ENCODE measurements at places on chromosomes 3 and 15.

GRCh38 chr3:59981377-59981776 is 931.6 kb upstream of the CFAP20DC start:
- DNase-seq, result no peak

DNA sequence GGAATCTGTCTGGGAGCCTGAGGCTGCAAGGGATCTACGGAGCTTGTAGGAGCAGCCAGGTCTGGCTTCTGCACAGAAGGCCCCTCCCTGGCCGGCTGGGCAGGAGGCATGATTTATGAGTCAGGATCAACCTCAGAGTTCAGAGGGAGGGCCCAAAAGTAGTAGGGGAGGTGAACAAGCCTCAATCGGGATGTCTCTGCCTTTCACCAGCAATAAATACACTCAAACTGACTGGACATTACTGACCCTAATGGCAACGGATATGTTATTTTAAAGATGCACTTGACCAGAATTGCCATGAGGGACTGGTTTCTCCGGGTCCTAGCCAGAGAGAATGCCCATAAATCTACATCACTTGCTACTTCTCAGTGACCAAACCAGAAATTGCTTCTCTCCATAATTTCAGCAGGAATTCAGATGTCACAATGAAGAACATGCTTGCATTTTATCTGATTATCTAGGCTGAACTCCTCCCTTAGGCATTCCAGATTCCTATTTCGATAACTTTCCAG is 109.6 kb upstream of the LMOD3 start:
- no peak for DNase-seq

DNA sequence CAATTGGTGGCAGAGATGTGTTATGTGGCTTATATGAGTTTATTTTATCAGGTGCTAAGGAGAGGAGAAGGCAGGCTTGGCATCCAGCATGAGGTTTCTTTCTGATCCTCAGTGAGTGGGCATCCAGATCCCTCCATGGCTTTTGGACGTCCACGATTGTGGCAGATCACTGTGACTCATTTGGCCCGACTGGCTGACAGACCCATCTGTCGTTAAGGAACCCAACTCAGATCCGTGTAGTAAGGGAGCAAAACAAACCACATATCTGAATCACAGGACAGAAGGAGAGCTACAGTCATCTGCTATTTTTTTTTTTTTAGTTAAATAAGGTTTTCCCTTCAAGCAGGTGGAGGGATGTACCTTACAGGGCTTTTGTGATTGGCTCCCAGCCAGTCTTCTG is 197.0 kb upstream of the KCNH8 start:
- DNase-seq, result no peak

DNA sequence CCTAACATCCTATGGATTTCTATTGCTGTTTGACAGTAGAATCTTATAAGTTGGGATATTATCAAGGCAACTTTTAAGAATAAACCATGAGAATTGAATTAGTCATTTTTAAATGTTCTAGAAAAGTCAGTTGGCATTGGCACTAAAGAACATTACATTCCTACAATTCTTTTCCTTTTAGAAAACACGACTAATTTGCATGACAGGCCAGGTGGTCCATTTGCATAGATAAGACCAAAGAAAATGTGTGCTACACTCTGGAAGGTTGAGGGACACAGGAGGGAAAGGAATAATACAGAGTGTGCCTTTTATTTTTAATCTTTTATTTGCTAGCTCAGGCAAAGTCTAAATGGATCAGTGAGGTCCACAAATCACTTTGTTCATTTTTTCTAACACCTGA is 962.3 kb downstream of the EPHA3 start:
- no peak for DNase-seq

DNA sequence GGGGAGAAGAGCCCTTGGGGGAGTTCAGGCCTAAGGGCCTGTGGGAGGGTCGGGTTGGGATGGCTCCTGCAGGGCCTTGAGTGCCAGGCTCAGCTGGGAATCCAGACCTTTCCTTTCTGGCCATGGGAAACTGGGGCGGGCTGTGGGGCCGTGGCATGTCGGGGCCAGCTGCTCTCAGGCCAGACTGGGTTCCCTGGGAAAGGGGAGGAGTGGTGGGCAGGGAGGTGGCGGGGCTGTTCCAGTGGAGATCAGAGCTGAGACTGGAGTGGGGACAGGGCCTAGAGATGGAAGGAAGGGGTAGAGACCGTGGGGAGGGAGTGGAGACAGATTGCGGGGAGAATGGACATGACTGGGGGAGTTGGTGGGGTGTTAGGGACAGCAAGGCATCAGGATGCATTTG is 20.3 kb downstream of the FBLN2 start:
- no peak for DNase-seq

DNA sequence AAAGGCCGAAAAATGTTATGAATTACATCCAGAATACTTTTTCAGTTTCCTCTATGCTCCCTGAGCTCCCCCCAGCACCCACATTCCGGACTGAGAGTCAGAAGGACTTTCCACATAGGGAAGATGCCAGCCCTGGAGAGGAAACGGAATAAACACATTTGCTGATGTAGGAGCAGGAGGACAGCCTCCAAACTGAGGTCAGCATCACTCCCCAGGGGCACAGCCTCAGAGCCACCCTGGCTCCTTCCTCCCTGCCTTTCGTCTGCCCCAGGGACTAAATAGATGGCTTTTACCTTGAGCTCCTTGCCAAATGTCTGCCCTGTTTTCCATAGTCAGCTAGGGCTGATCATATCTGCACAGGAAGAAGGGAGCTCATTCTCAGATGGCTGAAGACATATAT is 22.6 kb upstream of the SLCO2A1 start:
- no peak for DNase-seq

DNA sequence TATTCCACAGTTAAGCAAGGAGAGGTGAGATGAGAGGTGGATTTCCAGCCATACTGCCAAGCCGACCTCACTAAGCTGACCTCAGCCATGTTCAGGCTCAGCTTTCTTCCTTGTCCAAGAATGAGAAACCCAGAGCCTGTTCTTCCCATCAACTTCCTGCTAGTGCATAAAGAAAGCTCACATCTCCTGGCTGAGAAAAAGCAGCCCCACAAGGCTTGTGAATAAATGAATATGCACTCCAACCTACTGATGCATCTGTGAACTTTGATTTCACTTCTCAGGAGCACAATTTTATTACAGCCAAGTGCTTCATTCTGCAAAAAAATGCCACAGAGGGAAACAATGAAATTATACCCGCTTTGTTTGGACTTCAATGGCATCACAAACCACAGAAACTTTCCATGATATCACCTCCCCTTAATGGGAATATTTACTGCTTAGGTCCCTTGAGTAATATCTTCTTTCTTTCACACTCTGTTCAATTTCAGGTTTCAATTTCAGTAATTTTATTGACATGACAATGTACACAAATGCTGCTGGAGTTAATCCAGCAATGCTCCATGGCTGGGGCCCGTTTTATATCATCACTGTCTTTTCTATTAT is 437.0 kb upstream of the PPP2R3A start:
- no peak for DNase-seq

GRCh38 chr3:172634948-172635347 is 75.9 kb downstream of the NCEH1 start:
- no peak for DNase-seq

- no peak for DNase-seq
These were observed 40.9 kb upstream of the LDHAL6B start for GRCh38 chr15:59165726-59166125.

- DNase-seq, result no peak
These were observed 48.6 kb downstream of the IMPG2 start for GRCh38 chr3:101271728-101272127.

DNA sequence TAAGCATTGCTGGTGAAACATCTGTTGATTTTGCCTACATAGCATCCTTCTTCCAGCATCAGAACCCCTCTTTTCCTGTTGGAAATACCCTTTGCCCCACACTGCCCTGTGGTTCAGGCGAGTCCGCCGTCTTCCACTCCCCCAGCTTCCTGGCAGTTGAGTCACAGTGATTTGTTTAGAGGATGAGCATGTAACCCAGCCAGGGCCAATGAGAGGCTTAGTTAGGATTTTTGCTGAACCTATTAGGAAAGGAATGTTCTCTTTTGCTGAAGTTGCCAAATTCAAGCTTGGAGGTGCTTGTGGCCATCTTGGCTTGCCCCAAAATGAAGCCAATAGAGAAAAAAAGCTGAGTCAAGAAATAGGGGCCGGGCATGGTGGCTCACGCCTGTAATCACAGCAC is 19.0 kb upstream of the MEX3B start:
- DNase-seq, result no peak

DNA sequence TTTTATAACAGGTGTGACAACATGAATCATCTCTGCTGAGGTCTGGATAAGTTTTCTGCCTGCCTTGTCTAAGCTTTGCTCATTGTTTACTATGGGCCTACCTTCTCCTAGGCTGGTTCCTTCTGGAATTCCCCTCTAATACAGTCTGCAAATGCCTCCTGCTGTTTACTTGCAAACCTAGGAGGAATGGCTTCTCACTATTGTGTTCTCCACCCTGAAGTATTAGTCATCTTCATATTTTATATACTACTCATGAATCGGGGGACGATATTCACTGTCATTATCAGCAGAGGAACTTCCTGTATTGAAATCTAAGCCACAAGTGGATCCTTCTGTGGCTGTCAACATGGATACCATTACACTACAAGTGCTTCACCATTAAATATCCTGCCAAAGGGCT is 154.8 kb downstream of the PLCL2 start:
- peak; percentile 71 for DNase-seq

DNA sequence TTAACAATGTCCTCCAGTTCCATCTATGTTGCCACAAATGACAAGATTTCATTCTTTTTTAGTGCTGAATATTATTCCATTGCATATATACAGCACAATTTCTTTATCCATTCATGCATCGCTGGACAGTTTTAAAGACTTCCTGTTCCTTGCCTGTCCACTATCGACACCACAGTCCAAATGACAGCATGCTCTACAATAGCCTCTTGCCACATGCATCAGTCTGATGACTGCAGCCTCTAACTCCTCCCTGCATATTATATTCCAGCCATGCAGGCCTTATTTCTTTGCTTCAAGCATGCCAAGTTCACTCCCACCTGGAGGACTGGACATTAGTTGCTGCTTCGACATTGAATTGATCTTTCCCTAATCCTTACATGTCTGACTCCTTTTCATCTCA is 306.2 kb downstream of the FOXP1 start:
- no peak for DNase-seq

GRCh38 chr15:58587486-58587885 is 155.7 kb downstream of the LIPC start:
- DNase-seq, result no peak

GRCh38 chr15:67161412-67161811 is 93.0 kb downstream of the AAGAB start:
- no peak for DNase-seq
